ENCODE measurements at places on chromosomes 1 and 21. TPM values are rescaled to one million over a fixed set of nuclear protein-coding genes. Genes with fewer than 3 reads are reported as not detected.

Gene F13B
- polyA plus RNA-seq, result 1.1 TPM

Gene PRMT6
- polyA plus RNA-seq, result 19.8 TPM

- no peak for DNase-seq
Observed at GRCh38 chr1:228490120-228491078, 3.2 kb downstream of the RNF187 start.

- no peak for DNase-seq
Observed at GRCh38 chr1:164633997-164634396, 75.0 kb downstream of the PBX1 start.

DNA sequence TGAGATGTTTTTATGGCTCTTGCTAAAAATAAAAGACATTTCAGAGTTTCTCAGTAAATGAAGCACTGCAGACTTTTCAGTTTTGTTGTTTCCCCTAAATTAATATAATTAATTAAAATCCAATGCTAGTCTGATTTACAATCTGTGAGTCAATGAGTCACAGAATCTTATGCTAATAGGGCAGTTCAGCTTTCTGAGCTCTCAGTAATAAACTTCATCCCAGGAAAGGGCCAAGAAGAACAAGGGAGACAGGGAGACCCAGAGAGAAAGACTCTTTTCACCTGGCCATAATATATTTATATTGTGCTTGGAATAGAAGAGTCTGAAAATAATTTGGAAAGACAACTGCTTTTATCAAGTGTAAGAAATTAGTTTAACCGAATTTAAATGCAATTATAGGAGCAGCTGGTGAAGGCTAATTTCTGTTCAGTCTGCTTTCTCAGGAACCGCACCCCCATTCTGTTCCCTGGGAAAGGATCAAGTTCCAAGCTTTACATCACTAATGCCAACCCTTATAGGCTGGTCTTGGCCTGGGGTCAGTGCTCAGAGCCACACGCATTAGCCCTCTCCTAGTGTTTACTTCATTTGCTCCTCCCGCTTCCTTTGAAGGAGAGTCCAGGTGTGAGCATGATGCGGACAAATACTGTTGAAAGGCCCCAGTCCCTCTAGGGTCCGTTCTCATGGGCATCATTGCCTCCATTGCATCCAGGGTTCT is 145.6 kb downstream of the ZBTB18 start:
- no peak for DNase-seq

GRCh38 chr1:63968663-63969440 is 195.0 kb downstream of the ROR1 start:
- DNase-seq, result no peak

- DNase-seq, result no peak
Observed at GRCh38 chr1:228366062-228366865, 40.4 kb downstream of the TRIM11 start.
